Muscle of leg (tissue), 16 donors: ENCODE measurements at places on chromosomes 1 and 21. TPM values are rescaled to one million over a fixed set of nuclear protein-coding genes. Genes with fewer than 3 reads are reported as not detected.

CCDC181 gene
- 1.2 TPM for polyA plus RNA-seq

S100A2 gene
- 2.4 TPM for polyA plus RNA-seq

OLFML2B gene
- 95.1 TPM for polyA plus RNA-seq

- DNase-seq: no peak
Observed at GRCh38 chr21:25170681-25171080, 436.6 kb downstream of the MRPL39 start.

DNA sequence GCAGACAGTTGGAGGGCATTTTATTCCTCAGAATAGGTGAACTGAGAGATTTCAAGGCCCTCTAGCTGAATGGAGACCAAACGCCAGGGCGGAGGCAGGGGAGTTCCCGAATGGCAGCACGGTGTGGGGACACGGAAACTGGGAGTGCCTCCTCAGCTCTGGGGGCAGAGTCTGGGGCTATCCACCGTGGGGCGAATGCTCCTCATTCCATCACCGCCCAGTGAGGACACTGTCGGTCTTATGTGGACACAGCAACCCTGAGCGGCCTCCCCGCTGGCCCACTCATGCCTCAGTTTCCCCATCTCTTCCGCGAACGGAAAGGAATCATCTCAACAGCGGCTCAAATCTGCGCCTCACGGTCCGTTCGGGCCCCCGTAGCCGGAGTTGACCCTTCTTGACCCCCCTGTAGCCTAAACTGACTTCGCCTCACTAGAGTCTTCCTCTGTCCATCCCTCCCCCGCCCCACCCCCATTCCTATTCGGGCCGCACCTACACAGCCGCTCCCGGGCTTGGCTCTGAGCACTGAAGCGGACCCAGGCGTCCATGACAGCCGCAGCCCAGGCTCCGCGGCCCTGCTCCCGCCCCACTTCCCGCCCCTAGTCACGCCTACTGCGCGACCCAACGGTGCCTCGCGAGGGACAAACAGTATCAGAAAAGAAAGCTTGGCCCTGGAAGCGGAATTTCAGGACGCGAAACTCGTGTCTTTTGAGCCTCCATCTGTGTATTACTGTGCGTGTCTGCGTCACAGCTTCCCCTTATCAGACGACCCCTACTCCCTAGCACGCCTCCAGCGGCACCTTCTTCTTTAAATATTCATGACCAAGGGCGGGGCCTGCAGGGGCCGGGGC is at the start of gene PEX11B:
Gene PEX11B, minus strand, starts transcription at position 574 of the 848 bp plus-strand sequence. Its CDS starts 29 bp downstream, at position 545.
- DNase-seq: peak; percentile 96

CYP4A22 gene
- polyA plus RNA-seq: 0.20 TPM

DNA sequence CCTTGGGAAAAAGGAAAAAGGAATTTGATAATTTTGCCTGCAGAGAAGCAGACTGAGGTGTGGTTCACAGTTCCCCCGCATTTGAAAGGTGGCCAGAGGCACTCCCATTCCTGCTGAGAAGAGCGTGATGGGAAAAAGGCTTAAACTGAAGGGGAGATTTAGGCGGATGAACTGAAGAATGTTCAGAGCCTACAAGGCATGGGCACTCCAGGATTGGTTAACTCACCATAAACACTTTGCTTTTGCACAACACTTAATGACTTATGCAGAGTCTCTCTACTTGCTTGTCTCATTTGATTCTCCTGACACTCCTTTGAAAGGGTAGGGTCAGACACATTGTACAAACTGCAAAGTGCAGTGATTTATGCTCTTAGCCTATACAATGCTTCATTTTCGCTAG is 119.6 kb upstream of the RUNX1 start:
- DNase-seq: no peak

DNA sequence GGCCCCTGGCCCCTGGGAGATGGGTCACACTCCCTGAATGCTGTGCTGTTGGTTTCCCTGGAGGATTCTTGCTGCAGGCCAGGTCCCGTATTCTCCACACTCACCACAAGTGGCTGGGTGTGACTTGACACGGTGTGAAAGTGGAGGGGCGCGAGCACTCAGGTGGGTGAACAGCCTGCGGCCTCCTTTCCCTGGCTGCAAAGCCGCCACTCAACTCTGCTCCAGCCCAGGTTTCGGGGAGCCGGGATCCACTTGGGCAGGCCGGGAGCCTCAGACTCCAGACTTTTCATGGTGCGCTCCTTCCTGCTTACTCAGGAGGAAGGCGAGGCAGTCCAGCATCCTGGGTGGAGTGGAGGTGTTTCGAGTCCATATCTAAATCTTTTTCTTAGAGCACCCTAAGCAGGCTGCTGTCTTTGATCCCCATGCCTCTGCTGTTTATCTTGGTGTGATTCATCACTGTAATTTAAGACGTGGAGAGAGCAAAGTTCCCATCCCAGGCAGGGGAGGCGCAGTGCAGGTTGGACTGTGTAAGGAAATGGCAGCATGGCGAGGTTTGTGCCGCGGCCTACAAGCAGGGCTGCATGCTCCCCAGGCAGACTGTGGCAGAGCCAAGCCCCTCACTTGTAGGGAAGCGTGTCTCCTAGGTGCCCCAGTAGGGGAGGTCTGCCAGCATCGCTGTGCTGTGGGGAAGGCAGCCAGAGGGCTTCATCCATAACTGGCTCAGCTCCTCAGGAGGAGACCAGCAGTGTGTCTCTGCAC is 29.6 kb downstream of the VANGL1 start:
- DNase-seq: no peak

- no peak for DNase-seq
Observed at GRCh38 chr1:235470741-235471439, 33.4 kb downstream of the B3GALNT2 start.

GPR52 gene
- polyA plus RNA-seq: not detected

DNA sequence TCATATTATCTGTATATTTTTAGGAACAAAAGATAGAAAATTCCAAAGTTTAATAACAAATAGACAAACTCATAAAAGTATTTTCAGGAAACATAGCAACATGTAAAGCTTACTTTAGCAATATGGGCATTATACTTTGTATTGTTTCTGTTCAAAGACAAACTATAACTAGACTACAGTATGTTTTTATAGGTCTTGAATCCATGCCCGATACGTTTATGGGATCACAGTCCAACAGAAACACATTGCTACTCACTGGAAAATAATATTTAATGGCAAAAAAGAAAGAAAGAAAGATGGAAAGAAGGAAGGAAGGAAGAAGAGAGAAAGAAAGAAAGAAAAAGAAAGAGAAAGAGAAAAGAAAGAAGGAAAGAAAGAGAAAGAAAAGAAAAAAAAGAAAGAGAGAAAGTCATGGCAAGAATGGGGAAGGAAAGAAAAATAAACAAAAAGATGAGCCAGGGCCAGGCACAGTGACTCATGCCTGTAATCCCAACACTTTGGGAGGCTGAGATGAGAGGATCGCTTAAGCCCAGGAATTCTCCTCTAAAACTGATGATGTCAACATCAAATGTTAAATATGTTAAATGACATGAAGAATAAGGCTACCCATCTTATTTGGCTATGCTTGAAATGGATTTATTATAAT is 32.7 kb downstream of the TM2D1 start:
- DNase-seq: peak; percentile 26

DNA sequence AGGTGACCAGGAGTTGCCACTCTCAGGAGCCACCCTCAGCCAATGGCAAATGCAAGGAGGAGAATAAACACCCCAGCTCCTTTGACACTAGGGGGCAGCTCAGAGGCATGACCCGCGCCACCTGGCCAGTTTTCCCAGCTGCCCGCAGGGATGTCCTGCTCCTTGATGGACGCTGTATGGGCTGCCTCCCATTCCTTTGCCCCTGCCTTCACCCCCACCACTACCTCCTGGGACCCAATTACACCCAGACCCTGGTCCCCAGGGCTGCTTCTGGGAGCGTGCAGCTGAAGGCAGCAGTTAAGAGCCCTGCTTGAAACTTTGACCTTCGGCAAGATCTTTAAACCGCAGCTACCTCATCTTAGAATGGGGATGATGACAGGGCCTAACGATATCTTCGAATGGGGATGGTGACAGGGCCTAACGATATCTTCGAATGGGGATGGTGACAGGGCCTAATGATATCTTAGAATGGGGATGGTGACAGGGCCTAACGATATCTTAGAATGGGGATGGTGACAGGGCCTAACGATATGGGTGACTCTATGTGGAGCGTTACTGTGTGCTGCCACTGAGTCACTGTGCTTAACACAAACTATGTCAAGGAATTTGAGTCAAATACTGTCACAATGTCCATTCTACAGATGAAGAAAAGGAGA is 163.0 kb upstream of the KAZN start:
- DNase-seq: no peak

- peak; percentile 64 for DNase-seq
Observed at GRCh38 chr21:44907966-44908895, 12.5 kb downstream of the ITGB2 start.

GRCh38 chr1:31689379-31689778 is 14.4 kb downstream of the COL16A1 start:
- DNase-seq: no peak

DNA sequence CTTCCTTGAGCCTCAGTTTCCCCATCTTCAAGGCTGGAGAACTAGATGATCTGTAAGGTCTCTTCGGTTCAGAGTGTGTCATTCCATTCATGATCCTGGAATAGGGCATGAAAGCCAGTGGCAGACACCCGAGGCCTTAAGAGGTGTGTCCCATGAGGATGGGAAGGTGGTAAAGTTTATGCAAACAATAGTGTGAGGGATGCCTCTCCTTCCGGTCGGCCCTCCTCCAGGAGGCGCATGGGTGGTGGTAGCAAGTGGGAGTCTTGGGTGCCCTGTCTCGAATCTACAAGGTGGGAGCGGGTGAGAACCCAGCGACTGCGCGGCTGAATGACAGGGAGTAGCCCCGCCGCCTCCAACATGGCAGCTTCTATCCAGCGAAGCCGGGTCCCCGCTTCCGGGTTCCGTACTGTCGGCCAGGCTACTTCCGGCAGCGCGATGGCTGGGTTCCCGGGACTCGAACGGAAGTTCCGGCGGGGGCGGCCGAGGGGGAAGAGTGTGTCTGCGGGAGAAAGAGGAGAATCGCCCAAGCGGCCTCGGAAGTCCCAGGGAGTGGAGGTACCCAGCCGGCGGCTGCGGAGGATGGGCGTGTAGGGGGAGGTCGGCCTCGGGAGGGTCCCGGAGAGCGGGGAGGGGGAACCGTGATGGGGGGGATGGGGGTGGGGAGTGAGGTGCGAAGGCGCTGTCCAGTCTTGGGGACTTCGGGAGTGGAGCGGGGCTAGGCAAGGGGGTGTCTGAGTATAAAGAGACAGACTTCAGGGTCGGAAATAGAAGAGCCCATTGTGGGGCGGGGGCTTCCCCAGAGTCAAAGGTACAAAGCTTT is at the start of gene LYPLA2:
Gene LYPLA2, plus strand, starts transcription at position 450 of the 820 bp plus-strand sequence. CDS start 1,538 bp downstream, outside the sequence.
- DNase-seq: peak; percentile 98

GRCh38 chr21:32483293-32483595 is 70.7 kb downstream of the EVA1C start:
- DNase-seq: no peak

DNA sequence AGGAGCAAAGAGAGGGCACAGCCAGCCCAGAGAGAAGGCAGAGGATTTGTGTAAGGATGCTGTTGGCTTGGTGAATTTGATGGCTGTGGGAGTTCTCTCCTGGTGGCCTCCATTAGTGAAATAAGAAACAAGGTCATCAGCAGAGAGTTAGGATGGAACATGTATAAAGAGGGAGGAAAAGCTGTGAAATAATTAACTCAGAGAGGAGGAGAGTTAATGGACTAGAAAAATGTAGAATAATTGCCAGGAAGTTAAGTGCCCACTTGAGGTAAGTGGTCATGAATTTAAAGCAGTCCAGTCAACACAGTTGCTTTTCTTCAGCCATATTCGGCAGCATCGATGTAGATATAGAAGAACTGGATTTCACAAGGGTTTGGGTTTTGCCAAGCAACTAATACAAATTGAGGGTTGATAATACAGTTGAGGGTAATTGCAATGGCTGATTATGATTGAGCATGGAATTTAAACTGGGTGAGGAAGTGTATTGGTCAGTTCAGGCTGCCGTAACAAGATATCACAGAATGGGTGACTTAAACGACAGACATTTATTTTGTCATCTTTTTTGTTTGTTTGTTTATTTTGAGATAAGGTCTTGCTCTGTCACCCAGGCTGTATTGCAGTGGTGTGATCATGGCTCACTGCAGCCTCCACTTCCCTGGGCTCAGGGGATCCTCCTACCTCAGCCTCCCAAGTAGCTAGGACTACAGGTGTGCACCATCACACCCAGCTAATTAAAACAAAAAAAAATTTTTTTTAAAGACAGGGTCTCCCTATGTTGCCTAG is 31.7 kb upstream of the KLF17 start:
- no peak for DNase-seq

DNA sequence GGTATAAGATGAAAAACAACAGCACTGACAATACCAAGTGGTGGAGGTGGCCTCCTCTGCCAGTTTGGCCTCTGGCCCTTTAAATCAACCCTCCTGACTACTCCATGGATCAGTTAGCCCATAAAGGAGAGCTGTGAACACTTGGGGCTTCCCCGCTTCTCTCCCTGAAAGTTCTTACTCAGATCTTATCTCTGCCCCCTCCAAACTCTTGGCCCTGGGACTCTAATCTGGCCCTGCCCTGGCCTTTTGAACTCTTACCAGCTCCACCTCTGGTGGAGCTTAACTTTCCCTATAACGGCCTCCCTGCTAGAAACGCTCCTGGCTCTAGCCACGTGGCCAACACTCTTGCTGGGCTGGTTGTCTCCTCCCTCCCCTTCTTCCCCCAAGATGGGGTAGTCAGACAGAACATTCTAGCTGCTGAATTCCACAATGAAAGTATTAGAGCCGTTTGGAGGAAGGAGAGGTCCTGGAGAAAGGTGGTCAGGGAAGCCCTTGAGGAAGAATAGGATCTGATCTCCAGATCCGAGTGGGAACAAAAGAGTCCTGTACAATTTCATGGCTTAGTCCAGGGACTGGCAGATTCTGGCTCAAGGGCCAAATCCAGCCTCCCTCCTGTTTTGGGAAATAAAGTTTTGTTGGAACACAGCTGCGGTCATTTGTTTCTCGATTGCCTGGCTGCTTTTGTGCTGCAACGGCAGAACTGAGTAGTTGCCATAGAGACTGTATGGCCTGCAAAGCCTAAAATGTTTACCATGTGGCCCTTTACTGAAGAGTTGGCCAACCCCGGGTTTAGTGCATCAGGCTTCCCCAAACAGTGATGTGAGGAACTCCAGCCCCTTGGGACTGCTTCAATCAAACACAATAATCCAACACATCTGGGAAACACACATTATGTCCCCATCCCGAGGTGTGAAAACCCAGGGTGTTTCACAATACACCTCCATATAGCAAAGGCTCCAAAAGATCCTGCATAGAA is 9.5 kb upstream of the PIGR start:
- DNase-seq: peak; percentile 70

TSPEAR gene
- 0.10 TPM for polyA plus RNA-seq

- peak; percentile 30 for DNase-seq
Observed at GRCh38 chr1:232690285-232690935, 60.5 kb upstream of the SIPA1L2 start.

FBLIM1 gene
- polyA plus RNA-seq: 19.3 TPM

GRCh38 chr1:31416101-31416736 is 3.2 kb downstream of the SERINC2 start:
- no peak for DNase-seq

- no peak for DNase-seq
Observed at GRCh38 chr1:92094090-92094489, 13.9 kb downstream of the BTBD8 start.

GRCh38 chr1:201930137-201930536 is 16.2 kb downstream of the LMOD1 start:
- no peak for DNase-seq

- DNase-seq: no peak
Observed at GRCh38 chr1:185104083-185104482, 52.7 kb downstream of the TRMT1L start.

GRCh38 chr1:2590233-2591141 is 3.9 kb downstream of the PRXL2B start:
- DNase-seq: no peak
